ENCODE measurements at places on chromosomes 16 and 17.

DNA sequence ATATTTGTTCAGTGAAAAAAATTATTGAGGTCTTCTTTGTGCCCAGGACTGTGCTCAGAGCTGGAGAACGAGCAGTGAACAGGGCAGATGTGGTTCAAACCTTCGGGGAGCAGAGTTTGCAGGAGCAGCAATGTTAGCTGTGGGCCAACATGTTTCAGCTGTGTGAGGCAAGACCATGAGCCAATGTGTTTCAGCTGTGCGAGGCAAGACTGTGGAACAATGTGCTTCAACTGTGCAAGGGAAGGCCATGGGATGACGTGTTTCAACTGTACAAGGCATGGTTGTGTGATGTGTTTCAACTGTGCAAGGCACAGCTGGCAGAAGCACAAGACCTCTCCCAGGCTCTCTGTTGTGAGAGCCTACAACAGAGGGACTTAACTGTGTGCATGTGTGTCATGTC is 35.2 kb upstream of the SDK2 start:
- no peak for DNase-seq

GRCh38 chr17:31815212-31815730 is 43.8 kb downstream of the COPRS start:
- no peak for DNase-seq

GRCh38 chr16:51761001-51761400 is 609.9 kb upstream of the SALL1 start:
- no peak for DNase-seq

DNA sequence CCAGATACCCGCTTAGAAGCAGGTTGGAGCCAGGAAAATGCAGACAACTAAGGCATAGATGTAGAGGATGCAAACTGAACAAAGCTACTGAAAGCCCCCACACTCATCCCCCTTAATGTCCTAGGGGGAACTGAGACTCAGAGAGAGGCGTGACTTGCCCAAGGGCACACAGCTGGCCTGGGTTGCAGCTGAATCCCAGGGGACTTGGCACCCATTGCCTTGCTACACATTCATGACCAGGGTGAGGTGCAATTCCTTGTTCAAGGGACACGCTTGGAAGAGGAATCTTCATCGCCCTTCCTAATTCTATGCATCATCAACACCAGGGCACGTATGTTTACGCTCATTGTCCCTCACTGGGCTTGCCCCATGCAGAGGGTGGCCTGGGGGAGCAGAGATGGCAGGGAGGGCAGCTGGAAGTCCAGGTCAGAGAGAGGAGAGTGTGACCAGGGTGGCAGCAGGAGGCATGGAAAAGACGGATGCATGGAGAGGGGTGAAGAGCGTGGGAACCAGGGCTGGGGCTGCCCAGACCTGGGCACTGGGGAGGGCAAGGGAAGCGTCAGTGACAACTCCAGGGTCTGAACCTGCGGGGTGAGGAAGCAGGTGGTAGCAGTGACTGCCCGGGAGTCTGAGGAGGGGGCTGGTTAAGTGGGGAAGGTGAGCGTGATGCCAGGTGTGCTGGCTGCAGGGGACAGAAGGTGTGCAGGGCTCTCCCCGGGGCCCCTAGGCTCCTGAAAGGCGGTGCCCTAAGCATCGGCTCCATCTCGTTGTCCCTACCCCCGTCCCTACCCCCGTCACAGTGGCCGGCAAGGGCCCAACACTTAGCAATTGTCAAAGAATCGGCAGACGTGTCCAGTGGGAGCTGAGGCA is 267.1 kb upstream of the TNRC6C start:
- DNase-seq: no peak

GRCh38 chr16:74123826-74124225 is 172.8 kb upstream of the PSMD7 start:
- DNase-seq: no peak

GRCh38 chr16:85331688-85332087 is 219.4 kb upstream of the CIBAR2 start:
- no peak for DNase-seq

DNA sequence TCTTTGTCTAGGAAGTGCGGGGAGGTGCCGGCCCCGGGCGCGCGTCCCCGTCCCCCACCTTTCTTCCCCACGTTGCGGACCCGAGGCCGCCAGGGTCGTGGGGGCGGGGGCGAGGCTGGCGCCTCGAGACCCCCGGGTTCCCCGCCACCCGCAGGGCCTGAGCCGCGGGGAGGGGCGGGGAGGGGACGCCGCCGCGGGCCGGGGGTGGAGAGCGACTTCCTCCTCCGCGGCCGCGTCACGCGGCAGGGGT is 1.8 kb upstream of the ACTG1 start:
- no peak for DNase-seq

- no peak for DNase-seq
Observed at GRCh38 chr16:88340755-88341150, 42.0 kb upstream of the ZNF469 start.

- DNase-seq: no peak
Observed at GRCh38 chr16:19578378-19578971, 23.0 kb downstream of the VPS35L start.

GRCh38 chr16:3101018-3101840 is 2.1 kb upstream of the ZSCAN10 start:
- DNase-seq: no peak

- no peak for DNase-seq
Observed at GRCh38 chr17:81026266-81027036, 8.5 kb upstream of the BAIAP2 start.

GRCh38 chr16:57732037-57732436 is 3.5 kb upstream of the KATNB1 start:
- DNase-seq: no peak

DNA sequence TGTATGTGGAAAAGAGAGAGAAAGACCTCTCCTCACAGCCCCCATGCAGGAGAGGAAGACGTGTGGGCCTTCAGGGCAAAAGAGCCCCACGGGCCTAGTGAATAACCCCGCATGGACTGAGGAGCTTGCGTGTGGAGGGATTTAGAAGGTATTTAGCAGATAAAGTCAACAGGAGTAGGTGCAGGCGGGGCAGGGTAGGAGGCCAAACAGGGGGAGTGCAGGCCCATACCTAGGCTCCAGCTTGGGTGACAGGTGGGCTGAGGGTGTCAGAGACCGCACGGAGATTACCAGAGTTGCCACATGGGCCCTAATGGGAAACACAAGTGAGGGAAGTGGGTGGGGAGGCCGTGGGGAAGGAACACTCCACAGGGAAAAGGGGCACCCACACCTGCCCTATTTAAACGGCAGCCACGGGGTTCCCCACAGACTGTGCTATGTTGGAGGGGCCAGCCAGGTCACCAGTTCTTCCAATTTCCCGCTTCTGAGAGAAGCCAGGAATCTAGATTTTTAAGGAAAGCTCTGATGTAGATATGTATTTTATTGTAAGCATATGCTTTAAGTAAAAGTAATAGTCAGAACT is 8.2 kb upstream of the CNGB1 start:
- DNase-seq: no peak

GRCh38 chr16:88568710-88569613 is 1.2 kb upstream of the ZC3H18 start:
- DNase-seq: no peak

DNA sequence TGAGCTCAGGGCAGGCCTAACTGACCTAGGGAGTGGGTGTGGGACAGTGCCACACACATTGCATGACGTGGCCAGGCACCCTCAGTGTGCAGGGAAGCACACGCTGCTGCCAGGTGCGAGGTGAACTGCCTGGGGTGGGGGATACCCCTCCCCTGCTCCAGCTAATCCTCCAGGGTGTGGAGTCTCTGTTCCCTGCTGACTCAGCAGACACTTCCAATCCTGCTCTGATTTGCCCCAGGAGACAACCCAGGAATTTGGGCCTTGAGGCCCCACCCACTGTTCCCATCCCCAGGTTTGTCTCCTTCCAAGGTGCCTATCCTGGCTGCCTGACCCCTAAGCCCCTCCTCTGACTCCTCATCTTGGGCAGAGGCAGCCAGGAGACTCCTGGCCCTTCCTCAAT is 10.7 kb downstream of the DLX3 start:
- no peak for DNase-seq

- DNase-seq: peak; percentile 66
Observed at GRCh38 chr17:30376621-30377452, 1.9 kb upstream of the CPD start.

DNA sequence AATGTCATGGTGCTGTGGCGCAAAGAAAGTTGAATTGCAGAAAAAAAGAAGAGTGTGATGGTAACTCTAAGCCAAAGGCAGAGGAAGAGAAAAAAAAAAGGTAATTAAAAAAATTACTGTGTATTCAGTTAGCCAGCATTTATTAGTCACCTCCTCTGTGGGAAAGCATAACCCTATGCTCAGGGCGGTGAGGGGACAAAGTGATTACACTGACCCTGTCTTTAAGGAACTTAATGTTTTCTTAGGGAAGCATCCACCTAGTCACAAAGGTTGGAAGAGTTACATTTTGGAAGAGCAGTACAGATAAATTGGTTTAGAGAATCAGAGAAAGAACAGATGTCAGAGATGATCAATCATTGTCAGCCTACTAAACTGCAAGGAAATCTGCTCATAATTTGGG is 410.3 kb downstream of the CDH11 start:
- DNase-seq: no peak

- no peak for DNase-seq
Observed at GRCh38 chr17:65522751-65523404, 38.6 kb downstream of the AXIN2 start.

GRCh38 chr17:81110488-81111040 is 54.7 kb upstream of the PVALEF start:
- no peak for DNase-seq

- DNase-seq: no peak
Observed at GRCh38 chr17:50763716-50764475, 3.4 kb downstream of the ANKRD40CL start.

DNA sequence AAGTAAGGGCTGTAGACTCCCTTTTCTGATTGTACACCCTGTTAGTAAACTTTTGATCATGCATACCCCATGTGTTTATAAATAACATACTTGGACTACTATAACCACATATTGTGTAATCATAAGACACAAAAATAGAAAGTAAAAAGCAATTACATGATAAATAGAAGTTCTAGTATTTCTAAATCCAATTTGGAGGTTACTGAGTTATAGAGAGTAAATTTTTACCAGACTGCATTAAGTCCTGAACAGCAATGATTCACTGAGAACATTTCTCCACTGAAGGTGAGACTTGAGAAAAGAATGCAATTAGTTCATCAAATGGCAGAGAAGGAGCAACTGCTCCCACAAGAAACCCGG is 7.7 kb upstream of the TBKBP1 start:
- no peak for DNase-seq

DNA sequence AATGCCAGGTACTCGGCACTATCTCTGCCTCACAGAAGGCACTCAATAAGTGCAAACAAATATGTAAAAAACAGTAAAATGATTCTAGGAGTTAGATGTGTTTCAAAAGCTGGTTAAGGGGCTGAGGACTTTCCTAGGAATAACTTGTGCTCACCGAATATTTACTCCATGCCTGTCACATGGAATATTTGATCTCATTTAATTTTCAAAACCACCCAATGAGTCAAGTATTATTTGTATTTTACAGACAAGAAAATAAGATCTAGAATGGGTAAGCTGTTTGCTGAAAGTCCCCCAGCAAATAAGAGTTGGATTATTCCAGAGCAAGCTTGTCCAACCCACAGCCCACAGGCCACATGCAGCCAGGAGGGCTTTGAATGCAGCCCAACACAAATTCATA is 34.6 kb upstream of the LYRM9 start:
- no peak for DNase-seq

DNA sequence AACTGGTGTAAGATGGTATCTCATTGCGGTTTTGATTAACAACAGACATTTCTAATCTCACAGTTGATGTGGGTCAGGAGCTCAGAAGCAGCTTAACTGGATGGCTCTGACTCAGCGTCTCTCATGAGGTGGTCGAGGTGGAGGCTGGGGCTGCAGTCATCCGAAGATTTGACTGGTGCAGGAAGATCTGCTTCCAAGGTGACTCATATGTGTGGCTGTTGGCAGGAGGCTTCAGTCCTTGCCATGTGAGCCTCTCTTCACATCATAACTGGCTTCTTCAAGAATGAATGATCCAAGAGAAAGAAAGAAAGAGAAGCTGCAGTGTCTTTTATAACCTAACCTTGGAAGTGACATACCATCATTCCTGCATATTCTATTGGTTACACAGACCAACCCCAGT is 376.1 kb downstream of the SEC14L1 start:
- no peak for DNase-seq

- DNase-seq: no peak
Observed at GRCh38 chr16:56589141-56590039, at the start of gene MT3. TSS of gene MT3 (plus strand) at chr16:56589528. CDS start at chr16:56589591, 63 bp downstream.

DNA sequence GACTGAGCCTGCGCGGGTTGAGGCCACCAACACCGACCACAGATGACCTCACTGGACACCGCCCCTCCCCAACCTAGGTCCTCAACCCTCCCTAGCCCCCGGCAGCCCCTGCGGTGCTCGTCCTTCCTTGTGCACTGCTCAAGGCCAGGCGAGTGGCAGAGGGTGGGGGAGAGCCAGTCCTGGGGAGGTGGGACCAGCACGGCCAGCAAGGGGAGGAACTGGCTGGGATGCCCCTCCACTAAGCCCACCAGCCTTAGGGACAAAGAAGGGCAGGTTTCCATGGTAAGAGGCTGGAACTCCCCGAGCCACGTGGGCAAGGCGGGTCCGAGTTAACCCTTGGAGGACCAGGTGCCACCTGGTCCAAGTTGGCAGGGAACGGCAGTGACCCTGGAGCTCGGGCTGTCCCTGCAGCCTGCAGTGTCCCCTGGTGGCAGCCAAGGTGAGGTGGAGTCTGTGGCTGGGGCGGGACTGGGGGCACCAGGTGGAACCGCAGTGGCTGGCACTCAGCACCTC is 9.2 kb downstream of the FSCN2 start:
- DNase-seq: no peak

Measured in left renal cortex interstitium (tissue), 4 donors.